Regular cardiac myocyte (primary cell): ENCODE measurements at places on chromosomes 1 and 21. TPM values are rescaled to one million over a fixed set of nuclear protein-coding genes. Genes with fewer than 3 reads are reported as not detected.

FCRL6 gene
- not detected in 2 replicates for total RNA-seq

OR2AK2 gene
- 0.28 TPM in 1 of 2 replicates, not detected in the other for total RNA-seq

TSPEAR gene
- not detected in 2 replicates for total RNA-seq

RPRD2 gene
- 5.0 and 6.5 TPM in 2 replicates for total RNA-seq

ICOSLG gene
- total RNA-seq, result 0.19 and 0.85 TPM in 2 replicates

AMPD1 gene
- not detected in 2 replicates for total RNA-seq

RGS13 gene
- not detected in 2 replicates for total RNA-seq

ZNF593OS gene
- 0.28 TPM in 1 of 2 replicates, not detected in the other for total RNA-seq

S100A3 gene
- 2.8 and 4.6 TPM in 2 replicates for total RNA-seq

MYBPHL gene
- total RNA-seq, result not detected in 2 replicates

DHRS3 gene
- total RNA-seq, result 179 and 234 TPM in 2 replicates

WNT3A gene
- total RNA-seq, result not detected in 2 replicates

TPTE gene
- not detected in 2 replicates for total RNA-seq

EXTL2 gene
- total RNA-seq, result 28.8 and 36.8 TPM in 2 replicates

CNR2 gene
- total RNA-seq, result not detected in 2 replicates

ADAMTS4 gene
- total RNA-seq, result 22.2 and 110 TPM in 2 replicates

CFHR4 gene
- not detected in 2 replicates for total RNA-seq

RNU1-4 gene
- total RNA-seq, result under 0.01 TPM in 2 replicates

BGLAP gene
- total RNA-seq, result under 0.01 and 0.85 TPM in 2 replicates

UMODL1 gene
- total RNA-seq, result under 0.01 TPM in 1 of 2 replicates, not detected in the other

MXRA8 gene
- 121 and 141 TPM in 2 replicates for total RNA-seq

SMIM1 gene
- 1.4 TPM in 1 of 2 replicates, not detected in the other for total RNA-seq

PGBD5 gene
- total RNA-seq, result under 0.01 TPM in 2 replicates

CFAP74 gene
- not detected in 2 replicates for total RNA-seq

CCDC190 gene
- total RNA-seq, result 1.1 and 2.1 TPM in 2 replicates

TTC22 gene
- not detected in 2 replicates for total RNA-seq

CHRM3 gene
- under 0.01 TPM in 2 replicates for total RNA-seq

ATP13A2 gene
- total RNA-seq, result 16.9 and 52.5 TPM in 2 replicates

OR2T29 gene
- not detected in 2 replicates for total RNA-seq

OR2L2 gene
- not detected in 2 replicates for total RNA-seq

RYR2 gene
- under 0.01 TPM in 1 of 2 replicates, not detected in the other for total RNA-seq

CCDC27 gene
- not detected in 2 replicates for total RNA-seq

LENEP gene
- total RNA-seq, result 0.56 TPM in 1 of 2 replicates, not detected in the other

CELA3A gene
- not detected in 2 replicates for total RNA-seq

RHOU gene
- under 0.01 and 1.1 TPM in 2 replicates for total RNA-seq

CATSPERE gene
- 0.38 and 1.7 TPM in 2 replicates for total RNA-seq

UBIAD1 gene
- total RNA-seq, result 5.4 and 8.2 TPM in 2 replicates

TOR3A gene
- total RNA-seq, result 28.2 and 50.2 TPM in 2 replicates

TRIM67 gene
- under 0.01 TPM in 1 of 2 replicates, not detected in the other for total RNA-seq

B3GALT2 gene
- total RNA-seq, result 1.7 and 2.1 TPM in 2 replicates

DENND2D gene
- 2.1 and 10.7 TPM in 2 replicates for total RNA-seq

DVL1 gene
- total RNA-seq, result 86.0 and 119 TPM in 2 replicates

S100A12 gene
- total RNA-seq, result not detected in 2 replicates

OR4F29 gene
- total RNA-seq, result not detected in 2 replicates

ABCB10 gene
- 12.1 and 22.0 TPM in 2 replicates for total RNA-seq

APH1A gene
- 88.6 and 89.9 TPM in 2 replicates for total RNA-seq

DUSP12 gene
- 24.0 and 26.5 TPM in 2 replicates for total RNA-seq

RPE65 gene
- total RNA-seq, result not detected in 2 replicates

PLEKHG5 gene
- total RNA-seq, result 16.9 and 23.0 TPM in 2 replicates

CDCA8 gene
- 1.4 and 24.2 TPM in 2 replicates for total RNA-seq

CEP85 gene
- total RNA-seq, result 7.3 and 11.1 TPM in 2 replicates

ZMYND12 gene
- total RNA-seq, result 0.38 and 1.4 TPM in 2 replicates

BSND gene
- not detected in 2 replicates for total RNA-seq

HJV gene
- not detected in 2 replicates for total RNA-seq

S100A7A gene
- total RNA-seq, result not detected in 2 replicates
